LNCaP clone FGC (cell line): ENCODE measurements at places on chromosomes 12 and 14.

DNA sequence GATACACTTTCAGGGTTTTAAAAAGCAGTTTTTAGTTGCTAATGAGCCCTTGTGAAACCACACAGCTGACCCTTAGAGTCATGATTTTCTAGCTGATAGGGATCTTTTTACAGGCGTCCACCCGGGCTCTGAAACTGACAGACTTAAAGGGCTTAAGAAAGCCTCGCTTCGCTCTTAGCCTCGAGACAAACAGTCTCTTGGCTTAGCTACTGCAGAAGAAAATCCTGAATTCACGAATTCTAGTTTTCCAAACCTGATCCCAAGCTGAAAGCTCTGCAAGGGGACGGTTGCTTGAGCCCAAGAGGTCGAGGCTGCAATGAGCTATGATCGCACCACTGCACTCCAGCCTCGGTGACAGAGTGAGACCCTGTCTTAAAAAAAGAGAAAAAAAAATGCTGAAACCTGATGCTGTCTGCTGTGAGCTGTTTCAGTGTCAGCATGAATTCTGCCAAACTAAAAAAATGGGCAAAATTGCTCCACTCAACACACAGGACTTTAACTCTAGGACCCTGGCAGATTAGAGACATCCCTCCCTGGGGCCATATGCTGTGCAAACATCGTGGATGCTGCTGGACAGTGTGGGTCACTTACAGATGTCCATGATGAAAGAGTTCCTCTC is 3.1 kb upstream of the HPD start:
- DNase-seq: no peak

- no peak for DNase-seq
Measured at GRCh38 chr12:72207079-72207478, 65.1 kb upstream of the TRHDE start.

DNA sequence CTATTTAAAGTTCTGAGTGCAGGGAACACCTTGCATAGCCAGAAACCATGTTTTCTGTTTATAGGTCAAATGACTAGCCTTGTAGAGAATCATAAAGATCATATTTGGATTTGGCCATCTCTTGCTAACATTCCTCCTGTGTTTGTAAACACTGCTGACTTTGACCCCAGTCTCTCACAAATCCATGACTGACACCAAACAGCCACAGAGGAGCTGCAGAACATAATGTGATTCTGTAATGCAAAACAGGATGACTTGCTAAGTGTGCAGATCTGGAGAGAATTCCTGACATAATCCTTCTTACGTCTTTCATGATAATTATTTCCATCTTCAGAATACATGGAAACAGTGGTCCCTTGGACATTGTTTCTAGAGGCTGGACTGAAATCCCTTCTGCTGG is 211.8 kb downstream of the BMP4 start:
- no peak for DNase-seq

DNA sequence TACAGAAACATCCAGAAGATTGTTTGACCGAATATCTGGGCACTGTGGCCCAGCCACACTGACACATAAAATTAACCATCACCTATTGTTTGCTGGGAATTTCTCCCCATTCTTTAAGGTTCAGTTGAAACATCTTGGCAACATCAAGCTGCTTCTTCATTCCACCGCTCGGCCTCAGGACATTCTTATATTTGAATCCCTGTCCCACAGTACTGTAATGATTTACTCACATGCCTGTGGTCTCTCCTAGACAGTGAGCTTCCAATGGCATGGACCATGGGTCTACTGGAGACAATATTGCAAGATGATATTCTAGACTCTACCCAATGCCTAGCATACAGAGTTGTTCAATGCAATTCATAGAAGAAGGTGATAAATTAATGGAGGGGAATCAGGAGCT is 56.1 kb downstream of the EMP1 start:
- DNase-seq: no peak

DNA sequence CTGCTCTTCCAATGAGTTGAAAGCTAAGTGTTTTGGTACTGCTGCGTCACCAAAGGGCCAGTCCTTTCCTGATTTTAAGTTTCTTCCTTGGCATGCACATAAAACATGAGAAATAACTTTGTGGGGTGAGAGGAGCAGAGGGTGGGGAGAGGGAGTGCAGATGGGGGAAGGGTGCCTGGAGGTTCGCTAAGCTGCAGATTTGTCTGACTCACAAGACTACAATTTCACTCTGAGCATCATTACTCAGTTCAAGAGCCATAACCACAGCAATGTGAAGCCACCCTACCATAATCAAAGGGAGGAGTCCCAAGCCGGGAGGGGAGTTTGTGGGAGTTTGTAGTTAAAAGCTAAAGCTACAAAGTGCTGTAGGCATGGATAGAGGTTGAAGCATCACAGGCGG is 136.1 kb downstream of the ANO2 start:
- DNase-seq: no peak

GRCh38 chr12:12273291-12273957 is 6.6 kb upstream of the LRP6 start:
- no peak for DNase-seq

- no peak for DNase-seq
Measured at GRCh38 chr12:127145929-127146789, 1120.8 kb upstream of the TMEM132C start.

DNA sequence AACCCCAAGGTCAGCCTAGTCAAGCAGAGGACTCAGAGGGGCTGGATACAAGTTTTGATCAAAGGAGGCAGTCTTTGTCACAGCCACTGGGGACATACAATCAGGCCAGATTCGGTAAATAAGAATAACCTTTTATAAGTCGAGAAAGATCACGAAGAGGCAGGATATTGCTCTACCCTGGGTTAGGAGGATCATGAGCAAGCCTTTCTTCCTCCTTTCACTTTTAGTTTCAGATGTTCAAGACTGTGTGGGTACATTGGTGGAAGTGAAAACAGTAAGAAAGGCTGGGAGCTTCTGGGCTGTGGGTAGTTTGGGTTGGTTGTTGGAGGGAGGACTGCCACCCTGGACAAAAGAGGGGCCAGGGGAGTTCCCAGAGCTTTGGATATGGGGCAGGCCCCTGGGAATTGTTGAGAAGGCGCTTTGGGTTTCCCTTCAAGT is 127.7 kb downstream of the SNAPC1 start:
- no peak for DNase-seq

- DNase-seq: no peak
Measured at GRCh38 chr14:70354204-70354603, 5.3 kb downstream of the COX16 start.

DNA sequence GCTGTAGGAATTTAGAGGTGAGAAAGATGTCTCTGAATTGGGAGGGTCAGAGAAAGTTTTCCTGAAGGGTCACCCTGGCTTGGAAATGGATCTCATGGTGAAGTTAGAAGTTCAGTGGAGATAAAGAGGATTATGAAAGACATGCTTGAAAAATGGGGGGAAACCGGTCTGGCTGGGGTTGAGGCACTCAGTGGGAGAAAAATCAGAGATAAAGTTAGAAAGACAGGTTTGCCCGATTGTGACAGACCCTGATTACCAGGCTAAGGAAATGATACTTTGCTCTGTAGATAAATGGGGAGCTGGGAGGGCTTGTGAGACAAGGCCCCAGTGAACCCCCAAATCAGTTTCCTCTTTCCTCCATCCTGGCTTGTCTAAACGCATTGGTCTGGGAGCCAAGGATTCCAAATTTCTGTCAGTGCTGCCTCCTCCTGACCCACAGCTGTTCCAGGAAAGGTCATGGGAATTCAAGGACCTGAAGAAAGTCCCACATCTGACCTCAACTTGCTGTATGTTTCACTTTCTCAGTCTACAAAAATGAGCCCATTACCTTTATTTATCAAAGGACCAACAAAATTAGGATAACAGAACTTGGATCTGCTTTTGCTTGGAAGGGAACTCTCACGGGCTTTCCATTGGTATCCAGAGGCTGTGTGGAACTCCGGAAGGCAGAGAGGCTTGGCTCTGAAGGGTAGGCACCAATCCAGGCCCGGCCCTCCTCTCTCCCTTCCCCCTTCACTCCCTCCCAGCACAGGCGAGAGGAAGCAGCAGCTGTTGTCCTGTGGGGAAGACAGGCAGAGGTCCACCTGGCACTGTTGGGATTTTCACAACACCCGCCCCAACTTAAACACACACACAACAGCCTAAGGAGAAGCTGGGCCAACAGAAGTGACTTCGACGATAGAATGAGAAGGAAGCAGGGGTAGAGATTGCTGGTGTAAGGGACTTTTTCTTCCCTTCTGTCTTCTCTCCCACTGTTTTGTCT is 3.4 kb upstream of the RNASE7 start:
- peak; percentile 45 for DNase-seq

DNA sequence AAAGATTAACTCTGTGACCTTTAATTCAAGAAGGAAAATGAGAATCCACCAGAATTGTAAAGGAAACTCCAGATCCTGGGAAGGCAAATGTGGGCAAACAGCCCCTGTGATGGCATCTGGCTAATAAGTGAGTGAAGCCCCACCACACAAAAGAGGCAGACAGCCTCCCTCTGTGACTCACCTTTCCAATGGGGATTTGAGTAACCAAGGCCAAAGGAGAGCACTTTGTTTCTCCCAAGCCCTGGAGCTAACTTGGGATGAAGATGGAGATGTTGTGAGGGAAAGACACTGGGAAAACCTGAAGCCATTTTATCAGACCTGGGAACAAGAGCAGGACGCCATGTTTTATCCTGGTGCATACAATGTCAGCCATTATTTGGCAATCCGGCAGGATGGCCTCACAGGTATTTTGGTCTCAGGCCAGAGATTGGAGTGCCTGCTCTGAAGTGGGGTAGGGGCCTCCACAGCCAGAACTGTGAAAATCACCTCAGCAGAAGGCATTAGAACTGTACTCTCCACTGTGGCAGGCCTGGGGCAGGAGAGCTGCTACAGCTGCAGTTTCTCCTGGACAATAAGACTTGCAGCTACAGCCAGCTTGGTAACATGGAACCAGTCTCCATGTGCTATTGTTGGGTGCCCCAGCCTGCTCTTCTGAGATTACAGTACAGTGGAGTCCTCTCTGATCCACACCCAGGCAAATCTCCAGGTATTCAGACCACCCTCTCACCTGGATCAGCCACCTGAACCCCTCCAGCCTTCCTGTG is 96.6 kb upstream of the PCED1B start:
- no peak for DNase-seq

DNA sequence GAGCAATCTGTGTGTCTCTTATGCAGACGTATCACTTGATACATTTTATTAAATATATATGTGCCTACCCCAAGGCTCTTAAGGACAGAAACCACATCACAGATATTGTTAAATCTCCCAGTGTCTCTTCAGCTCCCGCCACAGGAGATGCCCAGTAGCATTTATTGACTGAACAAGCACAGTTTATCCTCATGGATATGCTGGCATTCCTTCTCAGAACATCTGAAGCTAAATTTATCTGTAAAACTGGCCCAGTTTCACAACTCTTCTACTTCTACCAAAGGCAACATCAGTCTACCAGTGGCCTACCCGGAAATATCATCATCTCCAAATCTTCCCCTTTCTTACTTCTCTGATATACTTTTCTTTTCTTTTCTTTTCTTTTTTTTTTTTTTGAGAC is 10.7 kb downstream of the APOLD1 start:
- DNase-seq: no peak

- peak; percentile 14 for DNase-seq
Measured at GRCh38 chr12:123912415-123913380, 59.9 kb downstream of the CCDC92 start.

DNA sequence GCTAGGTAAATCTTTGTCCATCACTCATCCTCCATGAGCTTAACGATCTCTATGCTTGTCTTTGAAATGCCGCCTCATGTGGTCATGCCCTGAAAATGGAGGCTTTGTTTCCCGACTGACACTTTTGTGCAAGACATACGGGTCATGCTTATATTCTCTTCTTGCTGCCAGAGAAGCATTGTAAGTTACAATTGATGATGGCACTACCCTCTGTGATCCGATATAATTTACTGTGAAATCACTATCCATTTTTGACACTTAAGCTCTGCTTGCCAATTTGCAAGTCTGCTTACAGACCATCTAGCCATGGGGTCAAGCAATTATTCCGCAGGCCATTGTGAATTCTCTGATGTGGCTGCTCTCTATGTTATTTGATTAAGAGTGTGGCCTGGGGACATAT is 650.0 kb downstream of the FLRT2 start:
- no peak for DNase-seq

GRCh38 chr12:31298515-31298910 is 27.4 kb downstream of the SINHCAF start:
- no peak for DNase-seq

GRCh38 chr12:6960593-6961277 is 9.6 kb downstream of the PTPN6 start:
- DNase-seq: no peak

GRCh38 chr14:90489916-90490719 is 93.3 kb downstream of the CALM1 start:
- DNase-seq: no peak

GRCh38 chr12:16184681-16185080 is 92.8 kb downstream of the SLC15A5 start:
- DNase-seq: no peak

GRCh38 chr12:11022520-11022919 is at the start of gene TAS2R19:
Gene TAS2R19, minus strand, starts transcription at chr12:11022620. Its CDS starts 49 bp downstream, at chr12:11022571.
- DNase-seq: no peak

DNA sequence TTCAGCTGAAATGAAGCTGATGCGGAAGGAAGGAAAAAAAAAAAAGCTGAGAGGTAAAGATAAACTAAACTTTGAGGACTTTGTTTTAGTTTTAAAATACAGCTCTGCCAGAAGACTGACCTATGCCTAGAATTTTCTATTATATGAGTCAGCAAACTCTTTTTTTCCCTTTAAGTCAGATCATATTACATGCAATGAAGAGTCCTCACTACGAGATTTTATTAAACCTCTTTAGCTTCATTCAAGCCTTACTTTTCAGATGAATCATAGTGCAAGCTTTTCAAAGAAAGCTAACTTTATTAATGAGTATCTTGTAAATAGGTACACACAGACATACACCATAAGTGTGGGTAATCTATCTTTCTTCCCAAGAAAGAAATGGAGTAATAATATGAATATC is 57.8 kb upstream of the FSCB start:
- no peak for DNase-seq

DNA sequence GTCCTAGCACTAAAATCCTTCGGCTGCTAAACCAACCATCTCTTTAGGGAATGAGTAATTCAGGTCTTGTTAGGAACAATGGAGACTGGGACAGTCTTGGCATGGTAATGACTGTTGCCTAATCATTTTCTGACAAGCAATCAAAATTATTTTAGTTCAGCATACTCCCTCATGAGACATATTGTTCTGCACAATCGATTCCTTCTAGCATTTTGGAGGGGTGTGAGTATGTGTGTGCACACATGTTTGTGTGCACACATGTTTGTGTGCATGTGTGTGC is 2.1 kb upstream of the KRT1 start:
- DNase-seq: no peak

DNA sequence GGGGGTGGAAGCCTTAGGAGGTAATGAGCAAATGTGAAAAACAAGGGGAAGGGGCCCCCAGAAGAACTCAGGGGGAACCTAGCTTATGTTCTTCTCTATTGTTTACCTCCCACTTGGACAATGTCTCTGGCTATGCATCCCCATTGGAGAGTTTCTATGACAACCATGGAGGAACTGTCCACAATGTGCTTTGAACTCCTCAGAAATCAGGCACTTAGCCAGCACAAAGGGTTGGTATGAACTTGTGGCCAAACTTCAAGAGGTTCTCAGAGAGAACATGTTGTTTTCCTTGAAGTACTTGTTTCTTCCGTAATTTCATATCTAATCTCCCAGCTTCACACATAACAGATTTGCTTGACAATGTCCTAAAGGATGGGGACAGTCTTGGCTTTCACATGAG is 202.8 kb upstream of the PELI2 start:
- DNase-seq: peak; percentile 8

- DNase-seq: no peak
Measured at GRCh38 chr14:104224131-104224505, 85.7 kb downstream of the KIF26A start.

- no peak for DNase-seq
Measured at GRCh38 chr12:46217541-46218321, 51.1 kb downstream of the SLC38A1 start.

- DNase-seq: no peak
Measured at GRCh38 chr12:38279756-38280155, 36.8 kb upstream of the ALG10B start.
